ENCODE measurements at places on chromosomes 7 and 10.

DNA sequence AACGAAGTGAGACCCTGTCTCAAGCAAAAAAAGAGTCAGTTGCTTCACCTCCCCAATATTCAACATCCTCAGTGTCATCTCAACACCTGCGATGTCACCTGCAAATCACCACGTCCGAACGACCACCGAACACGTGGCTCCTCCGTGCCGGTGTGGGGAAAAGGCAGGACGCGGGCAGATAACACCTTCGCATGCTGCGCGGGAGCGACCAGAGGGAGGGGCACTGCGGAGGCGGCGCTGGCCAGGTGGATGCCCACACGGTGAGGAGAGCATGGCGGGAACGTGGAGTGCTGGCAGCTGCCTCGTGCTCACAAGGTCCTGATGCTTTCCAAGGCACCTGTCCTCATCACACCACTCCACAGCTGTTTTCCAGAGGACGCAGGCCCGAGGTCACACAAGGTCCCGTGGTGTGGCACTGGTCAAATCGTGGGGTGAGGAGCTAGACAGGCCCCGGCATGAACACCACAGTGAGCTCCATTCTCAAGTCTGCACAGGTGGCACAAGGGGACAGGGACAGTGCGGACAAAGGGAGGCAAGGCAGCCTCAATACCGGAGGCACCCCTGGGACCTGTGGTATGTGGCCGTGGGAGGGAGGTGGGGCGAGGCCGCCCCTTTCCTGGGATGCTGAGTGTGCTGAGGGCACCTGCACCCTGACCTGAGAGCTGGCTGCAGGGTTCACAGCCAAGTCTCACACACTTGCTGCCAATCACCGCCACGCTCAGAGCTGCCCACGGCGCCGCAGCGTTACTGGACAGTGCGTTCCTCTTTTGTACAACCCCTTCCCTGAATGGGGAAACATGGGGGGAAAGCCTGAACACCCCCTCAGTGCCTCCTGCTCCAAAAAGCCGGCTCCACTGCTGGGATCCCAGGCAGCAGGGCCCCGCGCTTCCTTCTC is 13.0 kb downstream of the TUBGCP2 start:
- no peak for DNase-seq

DNA sequence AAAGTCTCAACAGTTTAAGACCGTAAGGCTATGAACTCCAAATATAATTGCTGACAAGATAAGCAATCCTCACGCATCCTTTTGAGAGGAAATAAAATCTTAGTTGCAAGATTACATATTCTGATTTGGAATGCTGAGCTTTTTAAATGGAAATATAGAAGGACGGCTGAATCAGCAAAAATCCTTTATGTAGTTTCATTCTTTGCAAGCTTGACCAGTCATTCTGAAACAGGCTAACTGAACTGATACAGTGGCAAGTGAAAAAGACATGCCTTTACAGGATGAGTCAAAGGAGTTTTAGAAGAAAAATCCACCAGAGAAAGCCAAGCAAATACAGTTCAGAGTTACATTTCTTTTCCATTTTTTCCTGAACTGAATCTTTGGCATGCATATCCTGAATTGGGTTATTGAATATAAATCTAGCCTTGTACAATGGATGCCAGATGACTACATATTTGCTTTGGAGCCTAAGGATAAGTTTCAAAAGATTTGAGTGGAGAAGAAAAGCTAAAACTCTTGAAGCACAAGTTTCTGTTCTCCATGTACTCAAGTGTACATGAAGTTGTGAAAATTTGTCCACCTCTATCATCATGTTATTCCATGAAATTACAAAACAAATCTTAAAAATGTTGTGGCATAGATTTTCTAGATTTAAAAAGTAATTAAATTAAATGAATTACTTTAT is 4.4 kb downstream of the VIM start:
- no peak for DNase-seq

DNA sequence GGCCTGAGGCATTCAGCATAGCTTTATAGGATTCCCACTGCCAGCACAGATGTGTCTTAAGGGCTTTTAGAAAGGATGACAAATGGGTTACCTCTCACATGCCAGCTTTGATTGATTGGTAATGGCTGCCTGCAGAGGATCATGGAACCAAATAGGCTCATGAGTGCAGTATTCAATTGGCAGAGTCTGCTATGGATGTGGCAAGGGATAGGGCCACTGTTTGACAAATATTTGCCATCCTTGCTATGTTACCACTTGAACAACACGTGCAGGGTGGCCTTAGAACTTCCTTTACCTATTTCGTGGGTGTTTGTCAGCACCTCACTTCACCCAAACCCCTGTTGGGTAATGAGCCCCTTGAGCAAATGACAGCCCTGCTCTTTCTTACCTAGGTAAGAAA is 139.2 kb downstream of the C10orf105 start:
- no peak for DNase-seq

DNA sequence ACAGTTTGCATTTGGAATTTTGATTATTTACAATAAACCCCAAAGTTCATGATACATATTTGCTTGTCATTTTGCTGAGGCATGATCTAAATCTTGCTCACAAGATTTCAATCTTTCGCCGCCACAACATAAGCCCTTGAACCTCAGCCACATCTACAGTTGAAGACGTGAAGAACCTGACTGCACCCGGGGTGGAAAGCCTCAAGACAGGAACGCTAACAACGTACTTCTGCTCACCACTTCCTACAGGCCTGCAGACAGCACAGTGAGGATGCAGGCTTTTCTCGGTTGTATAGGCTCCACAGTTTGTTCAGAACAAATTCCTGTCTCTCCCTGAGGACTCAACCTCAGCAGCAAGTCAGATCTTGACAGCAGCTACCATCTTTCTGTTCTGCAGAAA is 393.8 kb upstream of the PRKCQ start:
- DNase-seq = no peak

GRCh38 chr10:5643346-5644067 is 22.9 kb downstream of the ASB13 start:
- DNase-seq = no peak

DNA sequence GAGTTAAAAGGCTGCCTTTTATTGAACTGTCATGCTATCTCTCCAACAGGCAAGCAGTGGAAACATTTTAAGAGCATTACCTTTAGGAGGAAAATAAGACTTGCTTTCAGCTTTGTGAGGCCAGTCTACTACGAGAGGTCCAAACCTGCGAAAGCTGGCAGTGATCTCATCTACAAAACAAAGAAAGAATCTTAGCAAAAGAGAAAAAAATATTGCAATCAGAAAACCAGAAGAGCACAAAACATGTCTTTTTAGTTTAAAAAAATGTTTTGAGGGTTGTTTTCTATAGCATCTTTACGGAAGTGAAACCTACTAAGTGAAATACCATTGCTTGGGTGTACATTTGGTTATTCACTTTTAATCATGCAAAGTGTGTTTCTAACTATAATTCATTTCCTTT is 147.9 kb downstream of the CPEB3 start:
- DNase-seq = no peak

DNA sequence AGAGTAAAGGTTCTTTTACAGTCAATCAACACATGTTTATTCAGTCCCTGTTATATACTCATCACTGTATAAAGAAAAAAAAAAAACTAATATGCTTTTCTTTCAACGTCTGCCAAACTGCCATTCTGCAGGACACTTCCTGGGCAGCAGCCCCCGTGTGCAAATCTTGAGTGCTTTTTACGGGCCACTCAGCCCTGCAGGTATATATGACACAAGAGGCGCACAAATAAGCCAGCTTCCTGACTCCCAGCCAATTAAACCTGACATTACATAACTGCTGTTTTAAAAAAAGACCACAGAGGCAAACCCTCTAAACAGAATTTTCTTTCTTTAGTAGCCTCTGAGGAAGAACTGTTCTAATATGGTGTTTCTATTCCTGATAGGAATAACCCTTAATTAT is 263.0 kb upstream of the NEBL start:
- DNase-seq = peak; percentile 25

- DNase-seq = no peak
Observed at GRCh38 chr10:6002809-6003510, 25.6 kb upstream of the IL15RA start.

GRCh38 chr10:83248106-83248631 is 891.1 kb upstream of the GHITM start:
- no peak for DNase-seq

GRCh38 chr7:117863618-117864017 is 9.6 kb downstream of the CTTNBP2 start:
- DNase-seq = no peak
